ENCODE measurements at places on chromosomes 11 and 22.

- DNase-seq: no peak
Measured at GRCh38 chr11:102831489-102832440, 11.6 kb downstream of the MMP3 start.

- no peak for DNase-seq
Measured at GRCh38 chr11:120013325-120014250, 124.3 kb downstream of the TRIM29 start.

GRCh38 chr11:27701355-27702105, 1.3 kb upstream of the BDNF start:
- no peak for DNase-seq

DNA sequence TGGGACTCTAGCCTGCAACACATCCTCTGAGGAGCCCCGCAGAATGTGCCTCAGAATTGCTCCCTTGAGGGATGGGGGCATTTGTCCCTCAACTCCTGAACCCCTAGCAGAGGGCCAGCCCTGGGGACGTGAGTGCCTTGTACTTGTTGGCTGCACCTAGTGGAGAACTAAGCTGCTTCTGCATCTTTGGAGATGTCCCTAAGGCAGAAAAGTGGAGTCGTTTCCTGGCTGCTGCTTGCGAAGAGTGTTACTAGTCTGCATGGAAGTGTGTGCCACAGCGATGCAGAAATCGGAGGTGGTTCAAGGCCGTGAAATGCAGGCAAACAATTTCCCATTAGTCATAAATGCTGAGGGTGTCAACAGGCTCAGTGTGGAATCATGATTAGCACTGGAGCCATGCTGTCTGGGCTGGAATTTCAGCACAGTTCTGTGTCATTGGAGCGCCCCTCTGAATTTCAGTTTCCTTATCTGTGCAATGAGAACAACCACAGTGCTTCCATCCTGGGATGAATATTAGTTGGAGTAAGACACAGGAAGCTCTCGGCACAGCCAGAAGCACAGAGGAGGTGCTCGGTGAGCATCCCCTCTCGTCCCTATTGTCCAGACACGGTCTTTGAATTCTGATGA, 56.5 kb downstream of the MIAT start:
- no peak for DNase-seq

DNA sequence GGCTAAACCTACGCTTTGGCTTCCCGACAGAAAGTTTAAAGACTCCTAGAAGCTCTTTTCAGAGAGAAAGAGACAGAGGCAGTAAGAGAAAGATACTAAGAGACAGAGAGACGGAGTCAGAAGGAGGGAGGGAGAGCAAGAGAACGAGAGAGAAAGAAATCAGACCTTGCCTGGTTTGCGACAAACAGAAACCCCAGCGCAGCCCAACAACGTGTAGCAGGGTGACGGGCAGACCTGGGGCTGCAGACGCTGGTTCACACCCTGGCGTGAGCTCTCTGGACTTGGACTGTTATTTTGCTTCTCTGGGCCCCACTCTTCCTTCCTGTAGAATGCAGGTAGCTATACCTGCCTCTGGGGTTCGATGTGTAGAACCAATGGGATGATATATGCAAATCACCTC, 244.4 kb upstream of the SYN3 start:
- no peak for DNase-seq

Measured in activated CD4-positive, alpha-beta T cell treated with anti-CD3 and anti-CD28 coated beads, Interleukin-2, amount 50 U/mL, for 1 hour (primary cell).